CD8-positive, alpha-beta memory T cell (primary cell): ENCODE measurements at places on chromosomes 3 and 15.
A peak's percentile ranks its signal among the peaks of the same experiment; 100 is the strongest.

DNA sequence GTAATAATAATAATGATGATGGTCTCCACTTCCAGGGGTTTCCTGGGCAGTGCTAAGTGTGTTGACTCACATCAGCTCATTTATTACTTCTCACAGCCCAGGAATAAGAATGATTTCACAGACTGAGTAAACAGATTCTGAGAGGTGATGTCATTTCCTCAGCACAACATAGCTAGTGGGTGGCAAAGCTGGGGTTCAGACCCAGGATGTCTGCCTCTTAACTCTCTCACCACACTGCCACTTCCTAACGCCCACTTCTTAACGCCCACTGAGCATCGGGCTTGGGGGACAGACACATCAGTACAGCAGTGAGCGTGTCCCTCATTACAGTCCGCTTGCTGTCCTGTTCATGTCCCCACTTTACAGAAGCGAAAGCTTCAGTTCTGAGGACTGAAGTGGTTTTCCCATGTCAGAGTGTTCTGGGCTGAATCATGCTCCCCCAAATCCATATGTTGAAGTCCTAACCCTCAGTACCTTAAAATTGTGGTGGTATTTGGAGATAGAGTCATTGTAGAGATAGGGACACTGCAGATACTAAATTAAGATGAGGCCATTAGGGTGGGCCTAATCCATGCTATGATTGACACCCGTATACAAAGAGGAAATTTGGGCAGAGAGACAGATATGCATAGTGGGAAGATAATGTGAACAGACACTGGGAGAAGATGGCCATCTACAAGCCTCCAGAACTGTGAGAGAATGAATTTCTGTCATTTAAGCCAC is 68.0 kb downstream of the ATP2B2 start:
- DNase-seq = peak; percentile 38

DNA sequence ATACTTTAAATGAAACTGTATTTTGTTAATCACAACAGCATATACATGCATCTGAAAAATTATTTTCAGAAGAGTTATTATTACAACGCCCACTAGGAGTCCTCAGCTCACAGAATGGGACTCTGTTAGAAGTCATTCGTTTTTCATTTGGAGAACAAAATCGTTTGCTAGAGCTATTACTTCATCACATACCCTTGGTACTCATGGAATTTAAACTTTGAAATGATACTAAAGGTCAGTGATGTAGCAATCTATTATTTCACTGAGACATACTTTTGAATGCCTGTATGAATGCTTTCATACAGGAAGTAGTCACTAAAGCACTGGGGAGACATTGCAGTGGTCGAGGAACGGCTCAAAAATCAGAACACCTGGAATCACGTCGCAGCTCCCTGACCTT is 198.1 kb downstream of the MBNL1 start:
- DNase-seq = peak; percentile 24

DNA sequence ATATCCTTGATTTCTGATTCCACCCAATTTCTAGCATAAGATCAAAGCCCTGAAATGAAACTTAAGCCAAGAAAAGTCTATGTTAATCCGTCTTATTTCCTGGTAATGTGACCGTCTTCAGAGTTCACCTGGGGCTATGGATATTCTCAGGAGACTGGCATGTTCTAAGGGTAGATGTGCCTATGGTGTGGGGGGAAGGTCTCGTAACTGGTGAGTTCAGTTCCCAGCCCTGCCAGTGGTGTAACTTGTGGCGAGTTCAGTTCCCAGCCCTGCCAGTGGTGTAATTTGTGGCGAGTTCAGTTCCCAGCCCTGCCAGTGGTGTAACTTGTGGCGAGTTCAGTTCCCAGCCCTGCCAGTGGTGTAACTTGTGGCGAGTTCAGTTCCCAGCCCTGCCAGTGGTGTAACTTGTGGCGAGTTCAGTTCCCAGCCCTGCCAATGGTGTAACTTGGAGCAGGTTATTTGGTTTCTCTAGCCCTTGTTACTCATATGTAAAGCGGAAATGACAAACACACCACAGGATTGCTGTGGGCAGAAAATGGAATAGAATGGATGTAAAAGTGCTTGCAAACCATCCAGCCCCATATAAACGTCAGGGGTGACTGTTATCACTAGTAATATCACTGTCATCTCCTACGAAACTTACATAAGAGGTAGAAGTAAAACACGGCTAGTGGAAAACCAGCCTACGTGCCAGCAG is 30.4 kb downstream of the SLC51A start:
- DNase-seq = no peak

DNA sequence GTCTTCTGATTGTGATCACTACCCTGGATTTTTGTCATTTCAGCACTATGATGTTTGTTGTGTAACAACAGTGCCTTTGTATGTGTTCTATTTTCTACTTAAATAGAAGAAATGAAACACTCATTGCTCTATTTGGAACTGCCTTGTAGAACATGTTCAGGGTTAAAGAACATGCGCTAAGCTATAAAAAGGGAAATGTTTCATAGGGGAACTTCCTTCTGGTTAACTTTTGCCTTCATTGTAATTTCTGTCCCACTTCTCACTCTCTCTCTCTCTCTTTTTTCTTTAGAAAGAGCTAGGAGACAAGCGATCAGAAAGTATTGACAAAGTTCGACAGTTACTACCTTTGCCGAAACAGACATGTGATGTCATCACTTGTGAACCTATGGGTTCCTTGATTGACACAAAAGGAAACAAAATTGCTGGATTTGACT is at the start of gene P2RY12:
Gene P2RY12, minus strand, starts transcription at position 13 of the 434 bp plus-strand sequence. CDS start 45,908 bp downstream, outside the sequence.
- DNase-seq = no peak

DNA sequence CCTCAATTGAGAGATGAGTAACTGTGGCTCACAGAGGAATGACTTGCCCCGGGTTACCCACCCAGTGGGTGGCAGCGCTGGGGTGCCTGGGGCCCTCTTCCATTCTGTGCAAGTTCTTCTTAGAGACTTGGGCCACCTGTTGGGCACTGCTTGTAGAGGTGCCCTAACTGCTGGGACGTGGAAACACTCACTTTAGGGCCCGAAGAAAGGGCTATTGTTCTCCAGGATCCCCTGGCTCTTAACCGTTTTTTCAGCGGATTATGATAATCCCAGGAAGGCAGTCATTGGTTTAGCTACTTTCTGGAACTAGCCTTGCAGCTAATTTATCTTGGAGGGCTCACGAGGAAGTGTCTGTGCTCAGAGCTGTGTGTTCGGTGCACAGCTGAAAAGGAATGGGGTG is 66.0 kb upstream of the GCNT3 start:
- DNase-seq = no peak

DNA sequence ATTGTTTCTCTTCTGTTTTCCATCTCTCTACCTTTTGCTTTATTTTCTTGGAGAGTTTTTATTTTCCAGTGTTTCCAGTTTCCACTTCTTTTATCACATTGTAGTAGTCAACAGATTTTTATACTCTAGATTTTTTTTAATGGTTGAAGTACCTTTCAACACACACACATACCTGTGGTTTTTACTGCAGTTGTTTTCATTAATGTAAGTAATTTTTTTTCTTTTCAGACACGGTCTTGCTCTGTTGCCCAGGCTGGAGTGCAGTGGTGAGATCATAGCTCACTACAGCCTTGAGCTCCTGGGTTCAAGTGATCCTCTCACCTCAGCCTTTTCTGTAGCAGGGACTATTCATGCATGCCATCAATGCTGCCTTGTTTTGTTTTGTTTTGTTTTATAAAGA is 472.5 kb upstream of the SGO1 start:
- DNase-seq = no peak

DNA sequence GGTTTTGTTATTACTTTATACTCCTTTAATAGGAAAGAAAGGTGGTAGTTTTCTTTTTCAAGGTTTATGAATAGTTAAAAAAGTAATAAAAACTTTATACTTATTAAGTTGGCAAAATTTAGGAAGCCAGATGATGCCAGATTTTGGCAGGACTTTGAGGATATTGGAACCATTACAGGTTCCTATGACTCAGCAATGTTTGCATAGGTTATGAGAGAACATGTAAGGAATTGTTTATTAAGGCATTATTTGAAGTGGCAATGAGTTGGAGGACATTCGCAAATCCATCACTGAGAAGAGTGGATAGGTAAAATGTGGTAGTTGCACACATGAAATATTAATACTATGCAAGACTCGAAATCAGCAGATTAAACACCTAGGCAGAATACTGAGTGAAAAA is 29.9 kb downstream of the CDAN1 start:
- DNase-seq = no peak

DNA sequence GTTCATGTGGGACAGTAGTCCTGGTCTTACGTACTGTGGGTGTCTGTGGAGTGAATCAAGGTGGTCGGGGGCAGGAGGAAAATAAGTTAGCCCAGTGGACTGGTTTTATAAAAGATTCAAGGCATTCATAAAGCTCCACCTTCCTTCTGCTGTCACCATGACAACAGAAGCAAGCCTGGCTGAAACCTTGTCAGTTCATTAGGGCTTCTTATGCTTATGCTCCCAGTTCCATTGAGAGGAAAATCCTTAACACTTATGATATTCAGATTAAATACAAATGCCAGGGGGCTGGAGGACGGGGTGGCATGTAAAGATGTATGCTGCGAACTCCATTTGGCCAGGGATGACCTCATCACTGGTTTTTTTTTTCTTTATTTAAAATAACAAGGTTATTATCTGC is 283.1 kb upstream of the ATP10A start:
- DNase-seq = no peak
